Hepatic stellate cell (primary cell): ENCODE measurements at places on chromosomes 13 and 19.

DNA sequence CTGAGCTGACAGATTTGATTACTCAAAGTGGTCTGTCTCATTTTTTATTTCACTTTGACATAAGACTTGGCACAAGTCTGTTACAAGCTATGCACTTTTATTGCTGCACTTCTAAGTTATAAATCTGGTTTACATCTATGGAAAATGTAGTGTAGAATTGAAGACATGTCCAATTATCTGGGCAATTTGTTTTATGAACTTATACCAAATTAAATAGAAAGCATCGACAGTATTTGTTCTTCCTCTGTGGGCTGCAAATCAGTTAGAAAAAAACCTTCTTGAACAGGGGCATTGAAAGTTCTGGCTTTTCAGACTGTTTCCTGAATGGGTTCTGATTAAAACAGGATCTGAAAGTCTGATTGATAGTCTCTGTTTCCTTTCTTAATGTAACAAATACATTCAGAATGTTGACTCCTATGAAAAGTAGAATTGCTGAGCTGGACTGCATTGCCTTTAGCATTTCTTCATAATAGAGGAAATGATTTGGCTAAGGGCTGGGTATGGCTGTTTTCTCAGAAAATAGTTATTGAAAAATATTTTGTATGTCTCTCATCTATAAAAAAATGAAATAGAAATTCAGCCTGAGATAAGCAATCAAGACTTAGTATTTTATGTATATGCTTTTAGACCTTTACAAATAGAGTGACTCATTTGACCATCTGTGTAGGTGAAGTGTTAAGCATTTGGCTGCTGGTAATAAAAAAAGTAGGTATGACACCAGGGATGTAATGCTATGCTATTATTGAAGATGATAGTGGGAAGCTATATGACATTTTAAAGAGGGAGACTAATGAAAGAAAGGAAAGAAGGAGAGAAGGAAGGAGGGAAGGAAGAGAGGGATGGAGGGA, 210.9 kb upstream of the SPRY2 start:
- no peak for DNase-seq

- DNase-seq = no peak
Observed at GRCh38 chr19:31883296-31883990, 462.0 kb upstream of the ZNF507 start.

GRCh38 chr19:15307169-15307568, 25.2 kb downstream of the BRD4 start:
- DNase-seq = no peak

DNA sequence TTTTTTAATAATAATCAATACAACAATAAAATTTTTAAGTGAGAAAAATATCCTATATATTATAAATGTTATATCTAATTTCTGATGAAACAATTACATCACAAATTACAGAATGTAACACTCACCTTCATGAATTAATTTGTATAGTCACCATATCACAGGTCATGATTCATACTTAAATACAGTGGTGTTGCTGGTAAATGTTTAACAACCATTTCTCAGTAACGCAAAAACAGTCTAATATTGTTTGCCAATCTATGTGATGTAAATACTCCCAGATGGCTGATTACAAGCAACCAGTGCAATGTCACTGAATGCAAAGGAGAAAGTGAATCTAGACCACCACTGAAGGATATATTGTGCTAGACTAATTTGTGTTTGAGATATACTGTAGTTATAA, 97.5 kb downstream of the DIAPH3 start:
- no peak for DNase-seq

DNA sequence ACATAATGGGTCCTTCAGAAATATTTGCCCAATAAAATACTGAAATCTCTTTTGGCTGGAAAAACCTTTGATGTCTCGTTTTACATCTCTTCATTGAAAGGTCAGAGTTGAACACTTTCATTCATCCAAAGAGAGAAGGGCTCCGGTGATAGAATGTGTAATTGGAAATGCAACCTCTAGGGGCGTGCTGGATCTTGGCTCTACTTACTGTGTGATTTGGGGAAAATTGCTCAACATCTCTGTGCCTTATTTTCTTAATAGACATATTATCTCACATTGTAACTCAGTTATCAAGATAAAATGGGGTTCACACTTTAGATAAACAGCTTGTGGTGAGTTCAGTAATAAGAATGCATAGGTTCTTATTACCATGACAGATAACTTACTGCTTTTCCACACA, 1444.1 kb downstream of the SLITRK5 start:
- no peak for DNase-seq

DNA sequence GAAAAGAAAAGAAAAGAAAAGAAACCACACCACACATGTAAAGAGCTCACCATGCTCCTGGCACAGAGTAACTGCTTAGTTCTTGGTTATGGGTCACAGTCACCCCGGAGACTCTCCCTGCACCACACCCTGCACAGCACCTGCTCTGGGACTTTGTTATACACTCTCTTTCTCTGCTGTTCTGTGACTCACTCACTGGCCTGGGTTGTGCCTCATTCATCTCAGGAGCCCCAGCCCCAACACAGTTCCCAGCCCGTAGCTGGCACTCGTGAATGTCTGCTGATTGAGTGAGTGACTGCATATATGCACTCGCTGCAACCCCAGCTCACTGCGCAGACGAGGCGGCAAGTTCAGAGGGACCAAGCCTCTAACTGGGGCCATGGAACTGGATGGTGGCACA, 22.9 kb upstream of the ZNF507 start:
- no peak for DNase-seq

DNA sequence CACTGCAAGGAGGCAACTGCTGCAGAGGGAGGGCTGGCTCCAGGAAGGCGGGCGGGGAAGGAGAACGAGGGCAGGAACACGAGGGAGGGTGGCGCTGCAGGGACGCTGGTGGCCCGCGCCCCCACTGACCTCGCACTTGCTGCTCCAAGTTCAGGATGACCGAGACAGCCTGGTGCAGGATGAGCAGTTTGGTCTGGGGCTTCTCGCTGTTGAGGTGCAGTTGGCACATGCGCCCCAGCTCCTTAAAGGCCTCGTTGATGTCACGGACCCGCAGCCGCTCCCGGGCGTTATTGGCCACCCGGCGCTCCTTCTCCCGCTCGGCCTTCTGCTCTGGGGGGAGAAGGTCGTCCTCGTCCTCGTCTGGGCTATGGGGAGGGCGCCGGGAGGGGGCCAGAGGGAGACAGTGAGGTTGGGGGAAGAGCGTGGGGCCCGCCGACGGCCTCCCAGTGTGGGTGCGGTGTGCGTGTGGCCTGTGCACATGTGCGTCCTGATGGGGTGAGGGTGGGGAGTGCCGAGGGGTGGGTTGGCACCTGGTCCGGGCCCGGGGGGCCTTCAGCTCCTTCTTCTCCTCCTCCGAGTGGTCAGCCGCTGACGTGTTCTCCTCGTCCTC, 10.0 kb upstream of the UQCR11 start:
- no peak for DNase-seq
